Activated CD8-positive, alpha-beta memory T cell treated with anti-CD3 and anti-CD28 coated beads for 1 hour (primary cell): ENCODE measurements at places on chromosomes 2 and 18.

- no peak for DNase-seq
Observed at GRCh38 chr2:47560107-47560819, 157.3 kb downstream of the MSH2 start.

- DNase-seq = no peak
Observed at GRCh38 chr2:122445003-122445402, 689.6 kb downstream of the TSN start.

DNA sequence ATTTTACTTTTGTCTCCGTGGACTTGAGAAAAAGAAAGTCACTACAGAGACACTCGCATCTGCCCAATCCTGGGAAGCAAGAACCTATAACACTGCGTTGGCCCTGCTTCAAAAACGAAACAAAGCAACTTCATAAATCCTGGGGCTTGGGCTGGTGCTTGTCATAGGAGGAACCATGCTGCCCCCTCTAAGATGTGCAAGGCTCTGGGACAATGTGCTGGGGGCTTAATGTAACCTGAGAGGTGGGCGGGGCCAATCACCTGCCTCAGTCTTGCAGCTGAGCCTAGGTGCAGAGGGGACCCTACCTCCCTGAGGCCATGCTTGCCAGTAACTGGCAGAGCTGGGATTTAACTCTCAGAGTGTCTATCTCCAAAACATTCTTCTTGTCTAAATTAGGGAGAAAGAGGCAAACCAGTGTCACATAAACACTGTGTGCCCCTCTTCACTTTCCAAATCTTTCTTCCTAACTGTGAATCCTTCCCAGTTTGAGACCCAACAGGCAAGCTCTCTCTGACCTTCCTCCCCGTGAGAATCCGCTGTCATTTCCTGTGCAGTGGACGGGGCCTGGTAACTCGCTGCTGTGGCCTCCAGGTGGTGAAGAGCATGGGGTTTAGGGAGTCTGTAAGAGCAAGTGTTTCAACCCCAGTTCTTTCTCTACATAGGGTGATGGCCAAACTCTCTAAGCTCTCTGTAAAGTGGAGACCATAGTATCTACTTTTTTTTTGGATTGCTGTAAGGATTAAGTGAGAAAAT lies 115.1 kb downstream of the ACKR3 start:
- no peak for DNase-seq

- no peak for DNase-seq
Observed at GRCh38 chr2:151861174-151861573, 33.0 kb upstream of the ARL5A start.

- DNase-seq = no peak
Observed at GRCh38 chr2:238745997-238746396, 101.9 kb upstream of the TWIST2 start.

DNA sequence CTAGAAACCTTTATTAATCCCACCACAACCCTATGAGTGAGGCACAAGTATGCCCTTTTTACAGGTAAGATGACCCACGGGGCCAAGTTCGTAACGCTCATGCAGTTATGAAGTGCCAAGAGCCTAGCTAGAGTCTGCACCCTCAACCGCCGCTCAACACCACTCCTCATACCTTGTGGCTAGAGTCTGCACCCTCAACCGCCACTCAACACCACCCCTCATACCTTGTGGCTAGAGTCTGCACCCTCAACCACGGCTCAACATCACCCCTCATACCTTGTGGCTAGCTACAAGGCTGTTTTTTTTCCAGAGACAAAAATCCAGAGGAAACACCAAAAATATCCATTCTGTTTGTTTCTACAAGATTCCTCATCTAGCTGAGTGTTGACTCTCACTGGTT lies 4.6 kb downstream of the TXNL4A start:
- no peak for DNase-seq

DNA sequence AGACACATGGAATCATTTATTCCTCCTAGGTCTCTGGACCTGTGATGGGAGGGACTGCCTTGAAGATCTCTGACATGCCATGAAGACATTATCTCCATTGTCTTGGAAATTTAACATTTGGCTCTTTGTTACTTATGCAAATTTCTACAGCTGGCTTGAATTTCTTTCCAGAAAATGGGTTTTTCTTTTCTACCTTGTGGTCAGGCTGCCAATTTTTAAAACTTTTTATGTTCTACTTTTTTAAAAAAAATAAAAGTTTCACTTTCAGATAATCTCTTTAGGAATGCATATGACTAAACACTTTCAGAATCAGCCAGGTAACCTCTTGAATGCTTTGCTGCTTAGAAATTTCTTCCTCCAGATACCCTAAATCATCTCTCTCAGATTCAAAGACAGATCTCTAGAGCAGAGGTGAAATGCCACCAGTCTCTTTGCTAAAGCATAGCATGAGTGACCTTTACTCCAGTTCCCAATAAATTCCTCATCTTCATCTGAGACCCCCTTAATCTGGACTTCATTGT lies 209.6 kb downstream of the RPRM start:
- DNase-seq = no peak

DNA sequence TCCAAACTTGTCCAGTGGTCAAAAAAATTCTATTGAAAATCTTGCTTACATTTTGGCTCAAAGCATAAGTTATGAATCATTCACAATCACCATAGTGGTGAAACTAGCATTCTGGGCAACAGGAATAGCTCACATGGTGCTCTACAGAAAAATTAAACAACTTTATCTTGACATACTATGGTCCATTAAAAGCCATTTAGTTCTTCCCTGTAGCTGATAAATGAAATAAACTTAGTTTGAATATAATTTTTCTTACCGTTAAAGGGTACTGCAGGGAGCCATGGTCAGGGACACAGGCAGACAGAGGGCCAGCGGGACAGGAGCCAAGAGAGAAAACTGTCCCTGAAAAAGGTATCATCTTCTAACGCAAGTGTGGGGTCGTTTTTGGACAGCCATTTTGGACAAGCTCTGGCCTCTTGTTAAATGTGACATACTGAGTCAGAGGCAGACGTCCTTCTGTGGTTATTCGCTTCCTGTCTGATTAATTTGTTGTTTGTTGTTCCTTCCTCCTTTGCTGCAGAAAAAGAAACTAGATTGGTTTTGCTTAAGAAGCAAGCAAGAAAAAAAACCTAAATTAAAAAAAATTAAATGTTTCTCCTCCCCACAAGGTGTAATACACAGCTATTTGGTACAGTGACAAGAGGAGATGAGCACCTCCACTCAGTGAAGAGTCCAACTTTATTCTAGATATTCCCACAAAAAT lies at the start of gene WIPF1:
Gene WIPF1, minus strand, starts transcription at position 460 of the 703 bp plus-strand sequence. CDS start 12,231 bp downstream, outside the sequence.
- no peak for DNase-seq

GRCh38 chr2:33529771-33530481 lies 53.5 kb downstream of the RASGRP3 start:
- DNase-seq = no peak

GRCh38 chr2:127217470-127218325 lies 2.4 kb downstream of the CYP27C1 start:
- DNase-seq = no peak

- DNase-seq = no peak
Observed at GRCh38 chr18:42915299-42915698, 200.2 kb downstream of the RIT2 start.

GRCh38 chr2:157792335-157793052 lies 83.6 kb downstream of the ACVR1 start:
- no peak for DNase-seq

- DNase-seq = no peak
Observed at GRCh38 chr2:54122171-54122935, 6.9 kb downstream of the ACYP2 start.

- DNase-seq = no peak
Observed at GRCh38 chr18:58590254-58590653, 38.6 kb downstream of the ALPK2 start.

GRCh38 chr2:41914936-41915335 lies 132.9 kb upstream of the PKDCC start:
- DNase-seq = no peak

GRCh38 chr2:33318456-33318855 lies 158.0 kb upstream of the RASGRP3 start:
- no peak for DNase-seq

DNA sequence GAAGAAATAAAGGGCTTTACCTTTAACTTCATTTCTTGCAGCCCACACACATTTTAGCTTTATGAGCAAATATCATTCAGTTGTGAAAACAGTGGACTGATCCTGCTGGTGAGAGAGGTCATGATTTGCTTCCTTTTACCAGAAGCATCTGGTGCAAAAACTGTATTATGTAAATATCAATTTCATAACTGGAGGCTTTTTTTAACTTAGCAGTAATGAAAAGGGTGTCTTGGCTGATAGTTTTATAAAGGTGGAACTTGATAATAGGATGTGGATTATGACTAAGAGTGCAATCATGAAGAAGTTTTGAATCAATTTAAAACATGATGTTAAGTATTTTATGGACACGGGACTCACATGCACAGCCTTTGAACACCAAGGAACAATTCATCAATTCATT lies 304.4 kb downstream of the GULP1 start:
- no peak for DNase-seq

DNA sequence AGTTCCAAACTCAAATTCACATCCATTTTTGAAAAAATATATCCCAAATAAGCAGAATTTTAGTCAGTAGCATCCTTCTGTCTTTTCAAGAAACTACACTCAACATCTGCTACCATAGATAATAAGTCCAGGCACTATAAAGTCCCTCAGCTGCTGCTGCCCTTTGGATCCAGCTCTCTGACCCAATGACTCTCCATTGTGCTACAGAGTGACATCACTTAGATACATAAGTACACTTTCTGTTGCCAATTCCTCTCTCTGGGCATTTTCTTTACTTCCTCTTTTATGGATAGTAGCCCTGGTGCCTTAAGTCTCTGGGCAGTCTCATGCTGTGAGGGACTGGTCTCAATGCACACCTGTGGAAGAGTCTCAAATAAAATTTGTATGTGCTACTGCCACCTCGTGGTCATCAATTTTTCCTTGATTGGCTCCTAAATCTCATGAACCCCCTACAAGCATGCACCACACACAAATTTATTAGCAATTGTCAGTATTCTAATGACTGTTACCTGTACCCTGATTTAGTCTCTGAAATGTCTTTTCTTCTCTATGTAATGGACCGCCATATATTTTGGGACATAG lies 219.2 kb downstream of the LRP1B start:
- no peak for DNase-seq

- DNase-seq = no peak
Observed at GRCh38 chr2:105617631-105618350, 126.9 kb upstream of the NCK2 start.

DNA sequence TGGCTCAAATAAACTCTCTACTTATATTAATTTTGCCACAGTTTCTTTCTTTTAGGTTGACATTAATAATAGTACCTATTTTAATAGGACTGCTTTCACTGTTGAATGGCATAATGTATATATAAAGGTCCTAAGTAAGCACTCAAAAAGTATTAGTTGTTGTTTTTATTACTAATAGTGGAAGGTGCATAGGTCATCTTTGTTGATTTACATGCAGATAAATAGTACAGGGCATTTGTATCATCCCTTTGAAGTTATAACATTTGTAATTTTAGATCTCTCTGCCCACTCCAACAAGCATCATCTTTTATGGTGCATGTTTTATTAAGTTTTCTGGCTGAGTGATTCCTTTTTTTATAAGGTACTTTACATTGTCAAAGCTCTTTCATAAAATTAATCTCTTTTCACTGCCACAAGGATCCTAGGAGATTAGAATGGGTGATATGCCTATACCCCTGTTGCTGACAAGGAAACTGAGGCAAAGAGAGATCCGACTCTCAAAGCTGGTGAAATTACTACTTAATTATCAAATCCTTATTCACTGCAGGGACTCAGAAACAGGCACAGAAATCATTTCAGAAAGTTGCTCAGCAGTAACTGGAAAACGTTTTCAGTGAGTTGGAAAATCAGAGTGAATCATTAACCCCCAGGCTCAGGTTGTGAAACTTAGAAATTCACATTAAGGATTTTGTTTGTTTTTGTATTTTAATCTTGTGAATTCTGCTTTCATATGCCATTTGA lies 299.6 kb downstream of the AGPS start:
- no peak for DNase-seq

GRCh38 chr2:220182790-220183189 lies 555.4 kb downstream of the SLC4A3 start:
- no peak for DNase-seq

- DNase-seq = no peak
Observed at GRCh38 chr2:134674687-134675086, 44.1 kb downstream of the TMEM163 start.

- DNase-seq = no peak
Observed at GRCh38 chr18:57497372-57498294, 62.5 kb downstream of the ONECUT2 start.

DNA sequence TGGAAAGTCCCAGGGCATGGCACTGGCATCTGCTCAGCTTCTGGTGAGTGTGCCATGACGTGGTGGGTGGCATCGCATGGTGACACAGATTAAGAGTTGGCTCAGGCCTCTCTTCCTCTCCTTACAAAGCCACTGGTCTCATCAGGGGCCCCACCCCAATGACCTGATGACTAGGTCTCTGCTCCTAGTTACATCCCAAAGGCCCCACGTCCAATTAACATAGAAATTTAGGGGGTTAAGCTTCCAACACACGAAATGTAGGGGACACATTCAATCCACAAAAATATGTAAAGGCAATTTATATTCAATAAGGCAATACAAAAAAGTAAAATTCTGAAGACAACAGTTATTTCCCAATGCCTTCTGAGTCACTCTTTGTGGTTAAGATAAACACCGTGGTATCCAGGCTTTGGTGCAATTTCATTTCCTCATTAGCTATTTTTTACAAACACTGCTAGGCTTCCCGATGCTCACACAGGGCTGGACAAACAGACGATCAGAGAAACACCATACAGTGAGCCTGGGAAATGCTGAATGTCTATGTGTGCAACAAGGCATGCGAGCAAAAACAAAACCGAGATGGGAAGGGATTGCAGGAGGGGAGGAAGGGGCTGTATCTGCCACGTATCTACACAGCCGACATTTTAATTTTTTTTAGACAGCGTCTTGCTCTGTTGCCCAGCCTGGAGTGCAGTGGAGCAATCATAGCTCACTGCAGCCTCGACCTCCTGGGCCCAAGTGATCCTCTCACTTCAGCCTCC lies 67.2 kb downstream of the MBP start:
- DNase-seq = no peak

DNA sequence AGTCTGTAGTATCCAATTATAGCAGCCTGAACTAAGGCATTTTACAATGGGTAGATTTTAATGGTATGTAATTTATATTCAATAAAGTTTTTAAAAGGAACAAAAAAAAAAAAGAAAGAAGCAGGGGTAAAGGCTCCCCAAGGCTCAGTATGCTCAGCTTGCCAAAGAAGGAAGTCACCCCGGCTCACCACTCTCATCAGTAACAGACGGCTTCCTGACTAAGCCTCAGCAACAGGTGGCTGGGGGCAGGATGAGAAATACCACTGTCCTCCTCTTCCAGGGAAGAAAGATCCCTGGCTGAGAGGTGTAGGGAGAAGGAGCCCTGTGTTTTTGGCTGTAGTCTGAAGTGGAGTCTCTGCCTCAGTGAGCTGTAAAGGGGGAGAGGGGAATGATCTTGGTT lies 121.2 kb downstream of the ARHGEF4 start:
- DNase-seq = no peak

- DNase-seq = no peak
Observed at GRCh38 chr18:74734013-74734444, 136.4 kb downstream of the ZNF407 start.
